Spinal cord (tissue), 10 donors: ENCODE measurements at places on chromosomes 11 and 22. TPM values are rescaled to one million over a fixed set of nuclear protein-coding genes. Genes with fewer than 3 reads are reported as not detected.

The PARVA gene
- 34.5 TPM for polyA plus RNA-seq

The TMEM151A gene
- 52.0 TPM for polyA plus RNA-seq

The KRTAP5-1 gene
- polyA plus RNA-seq: 2.1 TPM

The PANX2 gene
- 21.6 TPM for polyA plus RNA-seq

- DNase-seq: no peak
Measured at GRCh38 chr22:27327981-27328721, 473.4 kb downstream of the MN1 start.

DNA sequence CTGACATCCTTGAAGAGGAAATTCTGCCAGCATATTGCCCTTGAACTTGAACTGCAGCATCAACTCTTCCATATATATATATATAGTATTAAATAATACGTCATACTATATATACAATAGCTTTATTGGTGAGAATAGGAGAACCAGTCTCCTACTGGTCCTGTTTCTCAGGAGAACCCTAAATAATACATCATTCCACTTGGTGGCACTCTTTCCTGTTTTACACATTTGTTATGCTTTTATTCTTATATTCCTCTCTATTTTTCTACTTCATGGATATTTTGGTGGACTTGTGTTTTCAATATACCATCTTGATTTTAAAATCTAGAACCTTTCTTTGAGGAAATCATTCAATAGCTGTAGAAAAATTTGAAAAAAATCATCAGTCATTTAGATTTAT, 193.3 kb downstream of the TRPC6 start:
- no peak for DNase-seq

- peak; percentile 22 for DNase-seq
Measured at GRCh38 chr11:82533628-82534327, 199.9 kb downstream of the FAM181B start.

DNA sequence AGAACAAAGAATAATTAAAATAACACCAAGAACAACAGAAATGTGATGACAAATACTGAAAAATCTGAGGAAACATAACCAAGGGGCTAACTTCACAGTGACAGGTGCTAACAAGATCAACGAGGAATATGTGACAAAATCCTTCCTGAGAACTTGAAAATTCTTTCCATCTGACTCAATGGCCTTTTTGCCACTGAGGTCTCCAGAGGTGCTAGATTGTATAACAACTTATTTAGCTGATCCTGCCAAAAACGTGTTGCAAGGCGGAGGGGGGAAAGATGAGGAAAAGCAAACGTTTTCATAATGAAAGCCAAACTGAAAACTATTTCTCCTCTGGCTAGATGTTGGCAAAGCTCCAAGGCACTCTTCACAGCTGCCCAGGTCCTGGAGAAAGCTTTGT, 364.5 kb downstream of the NTM start:
- no peak for DNase-seq

DNA sequence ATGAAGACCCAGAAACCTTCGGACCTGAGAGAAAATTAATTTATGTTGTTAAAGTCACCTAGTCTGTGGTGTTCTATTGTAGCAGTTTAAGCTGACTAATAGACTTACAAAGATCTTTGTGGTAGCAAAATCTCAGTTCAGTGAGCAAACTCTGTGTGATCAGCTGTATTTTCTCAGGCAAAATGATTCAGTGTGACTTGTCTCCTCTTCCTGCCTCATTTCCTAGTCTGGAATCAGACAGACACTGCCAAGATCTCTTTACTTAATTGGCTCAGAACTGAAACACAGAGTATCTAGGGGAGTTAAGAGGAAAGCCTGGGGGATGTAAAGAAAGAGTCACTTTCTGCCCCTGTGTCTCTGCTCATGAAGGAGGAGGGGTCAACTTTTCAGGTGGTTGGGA, 564.7 kb downstream of the KCNA4 start:
- DNase-seq: peak; percentile 5

DNA sequence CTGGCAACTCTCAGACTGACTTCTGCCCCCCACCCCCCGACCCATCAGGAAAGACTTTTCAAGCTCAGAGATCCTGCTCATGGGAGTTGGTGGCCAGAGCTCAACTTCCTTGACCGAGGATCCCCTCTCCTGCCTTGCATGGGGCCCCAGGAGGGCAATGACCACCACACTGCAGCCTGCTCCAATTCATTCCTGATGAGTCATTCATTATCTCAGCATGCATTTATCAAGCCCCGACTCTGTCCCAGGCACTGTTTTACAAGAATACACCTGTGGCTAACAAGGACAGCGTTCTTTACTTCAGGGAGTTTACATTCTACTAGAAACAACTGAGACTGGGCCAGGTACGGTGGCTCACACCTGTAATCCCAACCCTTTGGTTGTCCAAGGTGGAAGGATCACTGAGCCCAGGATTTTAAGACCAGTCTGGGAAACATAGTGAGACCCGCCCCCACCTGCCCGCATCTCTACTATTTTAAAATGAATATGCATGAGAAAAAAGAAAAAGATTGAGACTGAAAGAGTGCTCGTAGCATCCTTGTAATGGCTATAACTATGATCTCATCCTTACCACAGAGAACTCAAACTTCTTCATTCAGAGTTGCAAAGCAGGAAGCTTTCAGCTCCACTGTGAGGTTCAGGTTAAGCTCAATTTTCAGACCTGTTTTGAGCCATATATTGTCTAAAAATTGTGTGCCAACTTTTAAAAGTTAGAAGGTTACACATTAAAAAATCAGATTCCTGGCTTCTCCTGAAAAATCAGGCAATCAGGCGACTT, 60.4 kb downstream of the FEZ1 start:
- DNase-seq: no peak
